Vagina (tissue), 2 donors: ENCODE measurements at places on chromosomes 6 and 20.

DNA sequence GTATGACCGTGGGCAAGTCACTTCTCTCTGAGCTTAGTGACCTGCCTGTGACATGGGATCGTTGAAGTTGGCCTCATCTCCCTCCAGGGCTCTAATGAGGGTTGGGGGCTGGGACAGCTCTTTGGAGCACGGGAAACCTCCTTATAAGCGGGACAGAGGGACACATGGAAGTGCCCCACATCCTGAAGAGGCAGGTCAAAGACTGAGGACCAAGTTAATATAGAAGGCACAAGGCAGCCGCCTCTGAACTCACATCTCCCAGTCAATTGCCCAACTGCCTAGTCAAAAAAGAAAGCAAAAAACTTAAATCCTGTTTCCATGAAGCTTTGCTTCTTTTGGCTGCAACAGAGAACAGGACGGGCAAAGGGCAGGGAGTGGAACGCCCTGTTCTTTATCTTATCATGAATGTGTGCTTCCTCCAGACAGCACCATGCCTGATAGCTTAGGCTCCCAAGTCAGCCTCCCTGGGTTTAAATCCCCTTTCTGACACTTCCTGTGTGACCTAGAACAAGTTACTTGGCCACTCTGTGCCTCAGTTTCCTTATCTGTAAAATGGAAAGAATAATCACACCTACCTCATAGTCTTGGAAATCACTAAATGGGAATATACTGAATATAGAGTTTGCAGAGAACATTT is 27.1 kb downstream of the LBP start:
- no peak for DNase-seq

GRCh38 chr6:53175027-53175426 is 26.4 kb upstream of the GCM1 start:
- DNase-seq = no peak

GRCh38 chr6:38775870-38776269 is 60.8 kb downstream of the DNAH8 start:
- DNase-seq = no peak

DNA sequence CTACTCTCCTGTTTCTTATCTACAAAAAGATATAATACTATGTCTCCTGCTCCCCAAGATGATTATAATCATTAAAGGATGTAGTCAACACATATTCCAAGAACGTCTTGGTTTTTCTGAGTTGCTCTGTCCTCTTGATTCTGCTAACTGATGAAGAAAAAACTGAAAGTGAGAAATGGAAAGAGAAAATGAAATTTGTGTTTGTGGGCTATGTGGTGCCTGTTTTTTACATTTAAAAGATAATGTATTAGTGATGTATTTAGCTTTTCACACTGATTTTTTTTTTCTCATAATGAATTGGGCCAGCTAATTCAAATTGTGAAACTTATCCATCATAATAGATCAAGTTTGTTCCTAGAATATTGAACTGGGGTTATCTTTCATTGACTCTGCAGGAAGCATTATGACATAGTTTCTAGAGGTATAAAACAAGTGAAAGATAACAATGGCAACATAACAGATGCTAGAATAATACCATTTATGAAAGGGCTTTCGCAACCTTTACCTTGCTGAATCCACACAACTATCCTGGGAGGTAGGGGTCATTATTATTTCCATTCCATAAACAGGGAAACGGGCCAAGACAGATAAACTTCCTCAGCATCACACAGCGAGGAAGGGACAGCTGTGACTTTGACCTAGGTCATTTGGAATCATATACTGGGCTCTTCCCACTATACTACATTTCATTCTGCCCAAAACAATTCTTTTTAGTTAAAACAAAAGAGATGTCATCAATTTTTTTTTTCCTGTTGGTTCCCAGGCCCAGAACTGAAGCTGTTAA is 336.7 kb downstream of the GJA1 start:
- no peak for DNase-seq

DNA sequence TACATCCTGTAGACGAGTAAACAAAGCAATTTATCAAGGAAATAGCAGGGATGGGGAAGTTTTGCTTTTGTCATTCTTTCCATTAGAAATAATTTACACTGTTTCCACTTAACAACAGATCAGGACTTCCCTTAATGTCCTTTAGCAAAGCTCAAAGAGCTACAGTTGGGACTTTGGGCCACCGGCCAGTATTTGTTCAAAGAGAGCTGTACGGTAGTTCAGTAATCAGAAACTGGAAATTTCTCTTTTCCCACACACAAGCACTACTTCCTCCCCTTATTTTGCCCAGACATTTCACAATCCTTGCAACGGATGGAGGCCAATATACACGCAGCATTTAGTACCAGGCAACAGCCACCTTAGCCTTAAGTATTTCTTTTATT is 12.1 kb upstream of the HINT3 start:
- DNase-seq = no peak

DNA sequence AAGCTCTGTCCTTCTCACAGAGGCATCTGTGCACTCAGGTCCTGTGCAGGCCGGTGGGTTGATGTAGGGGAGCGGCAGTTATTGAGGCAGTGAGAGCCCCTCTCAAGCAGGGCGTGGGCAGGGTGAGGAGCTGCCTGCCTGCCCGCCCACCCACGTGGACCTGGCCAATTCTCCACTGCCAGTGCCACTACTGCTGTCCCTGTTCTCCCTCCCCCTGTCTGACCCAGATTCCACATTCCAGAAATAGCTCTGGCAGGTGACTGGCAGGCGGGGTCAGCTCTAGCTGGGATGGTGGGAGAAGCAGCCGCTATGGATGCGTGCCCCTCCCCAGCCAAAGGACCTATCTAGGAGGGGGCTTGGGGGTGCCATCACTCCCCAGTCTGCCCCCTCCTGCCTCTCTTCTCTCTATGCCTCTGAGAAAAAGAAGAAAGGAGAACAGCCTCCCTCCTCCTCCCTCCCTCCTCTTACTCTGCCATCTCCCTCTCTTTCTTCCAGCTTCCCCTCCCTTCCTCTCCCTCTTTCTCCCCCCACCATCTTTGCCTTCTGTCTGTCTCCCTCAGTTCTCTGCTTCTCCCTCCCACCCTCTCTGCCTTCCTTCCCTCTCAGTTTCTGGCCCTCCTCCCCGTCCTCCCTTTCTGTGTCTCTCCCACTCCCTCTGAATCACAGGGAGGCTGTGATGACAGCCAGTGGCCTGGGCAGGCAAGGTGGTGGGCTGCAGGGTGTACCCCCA is 86.5 kb upstream of the MYL9 start:
- no peak for DNase-seq

DNA sequence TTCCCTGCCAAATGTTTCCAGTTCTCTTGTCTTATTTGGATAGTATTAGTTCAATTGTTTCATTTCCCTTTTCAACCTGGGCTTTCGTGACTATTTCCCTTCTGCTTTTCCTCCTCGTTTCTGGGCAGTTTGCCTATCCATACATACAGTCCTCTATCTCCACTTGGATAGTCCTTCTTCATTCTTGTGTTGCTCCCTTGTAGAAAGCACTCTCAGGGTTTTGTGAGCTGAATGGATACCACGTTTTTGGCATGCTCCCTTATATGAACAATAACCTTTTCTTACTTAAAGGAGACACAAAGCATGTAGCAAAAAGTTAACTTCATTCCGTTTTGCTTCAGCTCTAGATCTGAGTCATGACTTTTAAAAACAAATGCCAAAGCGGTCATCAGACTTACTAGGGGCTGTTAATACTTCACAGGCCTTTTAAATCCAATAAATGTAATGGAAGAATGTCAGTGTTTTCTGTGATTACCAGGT is 16.6 kb downstream of the CRYBG1 start:
- DNase-seq = no peak

GRCh38 chr6:107699697-107700325 is 124.3 kb downstream of the SCML4 start:
- DNase-seq = peak; percentile 84
